Dermis blood vessel endothelial cell (primary cell): ENCODE measurements at places on chromosomes 11 and 22. TPM values are rescaled to one million over a fixed set of nuclear protein-coding genes. Genes with fewer than 3 reads are reported as not detected.

Gene OR2AG1
- not detected in 2 replicates for total RNA-seq

Gene DDIAS
- 4.6 and 12.8 TPM in 2 replicates for total RNA-seq

Gene INS
- total RNA-seq: not detected in 2 replicates

Gene PNPLA5
- not detected in 2 replicates for total RNA-seq

Gene F2
- not detected in 2 replicates for total RNA-seq

Gene MUC2
- total RNA-seq: not detected in 2 replicates

Gene DEPDC7
- 0.17 and 0.37 TPM in 2 replicates for total RNA-seq
